ENCODE measurements at places on chromosomes 1 and 21. TPM values are rescaled to one million over a fixed set of nuclear protein-coding genes. Genes with fewer than 3 reads are reported as not detected.
A peak's percentile ranks its signal among the peaks of the same experiment; 100 is the strongest.

GRCh38 chr1:174052621-174053020 is 30.5 kb upstream of the RC3H1 start:
- no peak for ATAC-seq

DNA sequence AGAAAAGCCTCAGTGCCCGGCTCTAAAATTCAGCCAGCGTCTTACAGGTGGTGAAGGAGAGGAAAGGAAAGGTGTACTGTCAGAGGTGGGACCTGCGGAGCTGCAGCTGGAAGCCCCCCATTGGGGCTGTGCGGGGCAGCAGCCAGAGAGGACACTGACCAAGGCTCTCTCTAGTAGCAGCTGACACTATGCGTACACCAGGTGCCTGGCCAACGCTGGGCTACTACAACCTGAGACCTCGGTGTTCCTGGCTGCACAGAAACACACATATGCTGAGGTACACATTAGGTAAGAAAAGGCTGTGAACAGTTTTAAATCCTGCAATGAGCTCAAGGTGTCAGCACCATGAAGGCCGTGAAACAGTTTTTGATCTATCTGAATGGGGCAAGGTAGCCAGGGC is 55.5 kb upstream of the EDN2 start:
- no peak for ATAC-seq

Gene OR2T33
- total RNA-seq = 0.64 TPM

Gene FCRL6
- not detected for total RNA-seq

DNA sequence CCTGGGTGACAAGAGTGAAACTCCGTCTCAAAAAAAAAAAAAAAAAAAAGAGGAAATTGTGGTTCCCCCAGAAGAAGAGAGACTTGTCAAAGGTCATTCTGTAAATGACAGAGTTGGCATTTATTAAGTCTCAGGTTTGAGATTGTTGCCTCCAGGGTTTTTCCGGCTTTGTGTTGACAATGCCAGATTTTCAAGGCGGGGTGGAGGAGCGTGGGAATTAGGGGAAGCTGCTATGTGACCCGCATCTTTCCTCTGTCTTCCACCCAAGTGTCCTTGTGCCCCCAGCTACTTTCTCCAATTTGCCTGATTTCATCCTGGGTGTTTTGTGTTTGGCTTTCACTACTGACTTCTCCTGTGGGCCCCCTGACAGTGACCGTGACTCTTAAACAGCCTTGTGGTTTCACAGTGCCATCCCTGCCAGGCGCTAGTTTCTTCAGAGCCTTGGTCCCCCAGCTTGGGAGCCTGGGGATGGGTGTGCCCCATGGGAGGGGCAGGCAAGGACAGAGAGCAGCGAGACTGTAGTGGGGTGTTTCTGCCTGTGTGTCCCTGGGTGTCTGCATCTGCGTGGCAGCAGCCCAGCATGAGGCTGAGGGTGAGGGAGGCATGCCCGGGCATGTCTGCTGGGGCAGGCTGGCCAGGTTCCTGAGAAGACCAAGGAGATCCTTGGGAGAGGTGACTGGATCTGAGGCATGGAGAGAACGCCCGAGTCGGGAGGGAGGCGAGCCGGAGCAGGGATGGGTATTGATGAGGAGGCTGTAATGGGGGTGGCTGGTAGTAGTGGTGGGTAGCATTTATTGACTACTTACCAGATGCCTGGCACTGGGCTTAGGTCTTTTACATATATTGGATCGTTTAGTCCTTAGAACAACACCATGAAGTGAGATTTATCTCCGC is 46.3 kb downstream of the IER5 start:
- peak; percentile 85 for ATAC-seq

GRCh38 chr1:95572962-95573361 is 339.0 kb downstream of the RWDD3 start:
- ATAC-seq = no peak

- ATAC-seq = no peak
Observed at GRCh38 chr1:66523562-66523961, 10.4 kb upstream of the SGIP1 start.

DNA sequence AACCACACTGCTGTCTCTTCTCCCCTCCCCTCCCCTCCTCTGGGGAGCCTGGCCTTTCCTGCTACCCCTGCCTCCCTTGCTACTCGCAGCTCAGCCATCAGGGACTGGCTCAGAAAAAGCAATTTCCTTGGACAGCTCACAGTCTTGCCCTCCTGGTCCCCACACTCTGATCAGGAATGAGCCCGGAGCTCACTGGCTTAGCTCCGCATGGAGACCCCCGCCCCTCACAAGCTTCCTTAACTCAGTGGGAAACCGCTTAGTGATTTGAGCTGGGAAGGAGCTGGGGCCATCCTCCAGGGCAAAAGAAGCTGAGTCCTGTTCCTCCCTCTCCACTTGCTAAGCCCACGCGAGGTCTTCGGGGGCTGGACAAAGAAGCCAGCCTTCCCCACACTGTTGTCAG is 70.3 kb upstream of the ACTL8 start:
- ATAC-seq = peak; percentile 34

- no peak for ATAC-seq
Observed at GRCh38 chr21:28696844-28697410, 295.8 kb downstream of the LTN1 start.

Gene FAM43B
- 3.1 TPM for total RNA-seq

Gene TMEM82
- not detected for total RNA-seq

DNA sequence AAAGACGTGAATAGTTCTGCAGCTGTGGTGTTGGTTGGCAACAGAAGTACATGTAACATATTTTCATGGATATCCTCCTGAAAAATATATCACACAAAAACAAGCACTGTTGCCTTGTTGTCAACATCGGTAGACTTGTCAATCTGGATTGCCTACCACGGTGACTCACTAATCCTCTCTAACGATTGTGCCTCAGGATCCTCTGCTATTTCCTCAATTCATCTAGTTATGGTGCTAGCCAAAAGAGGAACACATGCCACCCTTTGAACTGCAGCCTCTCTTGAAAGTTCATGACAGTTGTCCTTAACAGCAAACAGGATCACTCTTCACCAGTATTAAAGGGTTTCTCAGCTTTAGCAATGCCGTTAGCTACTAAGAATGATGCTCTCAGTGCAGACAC is 25.7 kb downstream of the RASAL2 start:
- ATAC-seq = no peak

- no peak for ATAC-seq
Observed at GRCh38 chr1:17423781-17424245, 15.7 kb downstream of the RCC2 start.

GRCh38 chr1:25593861-25594260 is 22.7 kb upstream of the MAN1C1 start:
- no peak for ATAC-seq

DNA sequence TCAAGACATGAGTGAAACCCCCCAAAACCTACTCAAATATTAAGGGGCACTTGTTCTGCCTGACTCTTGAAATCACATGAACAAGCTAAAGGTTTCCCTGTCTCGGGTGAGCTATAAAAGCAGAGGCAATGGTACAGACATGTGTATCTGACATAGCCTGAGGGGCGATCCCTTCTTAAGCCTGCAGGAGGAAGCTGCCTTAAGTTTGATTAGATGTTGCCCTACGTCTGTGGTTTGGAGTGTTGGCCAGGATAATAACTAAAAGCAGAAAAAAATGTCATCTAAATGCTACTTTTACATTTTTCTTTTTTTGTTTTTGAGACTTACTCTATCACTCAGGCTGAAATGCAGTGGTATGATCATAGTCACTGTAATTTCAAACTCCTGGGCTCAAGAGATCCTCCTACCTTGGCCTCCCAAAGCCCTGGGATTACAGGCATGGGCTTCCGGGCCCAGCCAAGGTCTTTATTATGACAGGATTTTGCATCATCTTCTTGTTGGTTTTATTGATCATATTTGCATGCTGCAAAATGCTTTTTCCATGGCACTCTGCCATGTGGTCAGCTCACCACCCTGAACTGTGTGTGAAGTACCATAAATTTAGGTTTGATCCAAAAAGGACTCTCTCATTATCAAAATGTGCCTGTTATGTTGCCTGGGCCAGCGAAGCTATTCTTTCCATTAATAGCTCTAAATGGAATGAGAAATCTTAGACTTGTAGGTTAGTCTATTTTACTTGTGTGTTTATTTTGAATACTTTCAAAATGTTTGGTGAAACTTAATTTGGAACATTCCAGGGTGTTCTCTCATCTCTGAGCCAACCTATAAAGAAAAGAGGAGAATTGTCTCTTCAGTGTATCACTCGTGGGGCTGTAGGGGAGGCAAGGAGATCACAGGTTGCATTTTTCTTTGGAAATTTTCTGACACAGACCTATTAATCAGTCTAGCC is 15.0 kb upstream of the HMGN1 start:
- no peak for ATAC-seq

GRCh38 chr1:231419147-231419546 is 2.9 kb downstream of the EGLN1 start:
- ATAC-seq = no peak

DNA sequence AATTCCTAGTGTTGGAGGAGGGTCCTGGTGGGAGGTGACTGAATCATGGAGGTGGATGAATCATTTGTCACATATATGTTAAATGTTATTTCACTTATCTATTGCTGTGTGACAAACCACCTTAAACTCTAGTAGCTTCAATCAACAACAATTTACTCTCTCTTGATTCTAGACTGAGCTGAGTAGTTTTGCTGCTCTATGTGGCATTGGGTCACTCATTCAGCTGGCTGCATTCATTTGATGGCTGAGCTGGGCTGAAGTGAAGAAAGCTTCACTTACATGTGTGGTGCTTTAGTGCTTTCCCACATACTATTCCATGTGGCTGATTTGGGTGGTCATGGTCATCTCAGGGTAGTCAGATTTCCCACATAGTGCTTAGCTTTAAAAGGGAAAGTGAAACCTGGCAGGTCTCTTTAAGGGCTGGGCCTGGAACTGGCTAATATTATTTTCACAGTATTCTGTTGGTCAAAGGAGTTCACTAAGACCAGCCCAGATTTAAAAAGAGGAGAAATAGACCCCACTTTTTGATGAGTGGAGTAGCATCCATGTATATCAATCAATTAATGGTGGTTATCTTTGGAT is 10.5 kb downstream of the DNAH14 start:
- ATAC-seq = no peak

Gene SPRR2G
- 1.0 TPM for total RNA-seq

GRCh38 chr1:198165927-198166647 is 9.3 kb downstream of the NEK7 start:
- no peak for ATAC-seq

- ATAC-seq = no peak
Observed at GRCh38 chr1:85581802-85582686, 1.5 kb downstream of the CCN1 start.

- no peak for ATAC-seq
Observed at GRCh38 chr21:39796466-39796865, 51.5 kb downstream of the IGSF5 start.

DNA sequence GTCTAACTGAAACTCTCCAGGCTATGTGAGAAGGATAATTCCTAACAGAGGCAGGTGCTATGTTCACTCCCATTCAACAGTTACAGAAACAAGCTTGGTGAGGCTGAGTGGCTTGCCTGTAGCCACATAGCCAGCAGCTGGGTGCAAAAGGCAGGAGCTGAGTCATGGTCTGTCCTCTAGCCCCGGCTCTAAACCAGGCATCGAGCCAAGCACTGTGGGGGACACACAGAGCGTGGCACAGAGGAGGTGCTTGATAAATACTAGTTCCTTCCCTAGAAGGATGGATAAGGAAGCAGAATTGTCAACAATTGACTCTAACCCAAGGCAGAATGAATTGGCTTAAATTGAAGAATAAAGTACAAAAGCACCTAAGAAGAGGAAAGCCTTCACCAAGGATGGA is 10.4 kb upstream of the KCNA2 start:
- ATAC-seq = no peak

GRCh38 chr1:100811808-100812207 is 82.8 kb downstream of the EXTL2 start:
- ATAC-seq = no peak

Gene EDN2
- total RNA-seq = 0.41 TPM

DNA sequence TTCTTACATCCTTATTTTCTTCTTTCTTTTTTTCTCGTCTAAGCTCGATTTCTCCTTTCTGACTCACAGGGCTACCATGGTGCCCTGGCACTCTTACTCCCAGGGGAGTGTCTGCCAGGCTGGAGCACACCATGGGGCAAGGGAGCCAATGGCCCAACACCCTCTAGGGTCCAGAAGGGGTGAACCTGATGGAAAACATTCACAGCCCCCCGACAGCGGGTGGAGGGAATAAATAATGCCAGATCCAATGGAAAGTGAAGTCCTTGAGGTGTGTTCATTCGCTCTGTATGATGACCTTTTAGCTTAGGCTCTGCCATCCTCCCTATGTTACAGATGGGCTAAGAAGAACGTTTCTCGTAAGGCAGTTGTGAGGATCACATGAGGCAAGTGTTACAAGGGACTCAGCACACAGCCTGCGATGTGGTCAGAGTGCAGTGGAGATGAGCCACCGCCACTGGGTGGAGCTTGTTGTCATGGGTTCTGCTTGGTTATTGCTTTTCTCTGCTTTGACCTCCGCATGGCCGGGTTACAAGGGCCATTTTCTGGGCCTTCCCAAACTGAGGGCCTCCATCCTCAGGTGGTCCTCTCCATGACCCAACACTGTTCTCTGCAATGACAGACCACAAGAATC is 3.5 kb upstream of the FCMR start:
- ATAC-seq = no peak

Gene PRDM16
- total RNA-seq = 0.43 TPM

- ATAC-seq = no peak
Observed at GRCh38 chr1:215780139-215780538, 213.0 kb downstream of the KCTD3 start.

- ATAC-seq = no peak
Observed at GRCh38 chr1:17765444-17766411, 10.6 kb downstream of the ACTL8 start.

DNA sequence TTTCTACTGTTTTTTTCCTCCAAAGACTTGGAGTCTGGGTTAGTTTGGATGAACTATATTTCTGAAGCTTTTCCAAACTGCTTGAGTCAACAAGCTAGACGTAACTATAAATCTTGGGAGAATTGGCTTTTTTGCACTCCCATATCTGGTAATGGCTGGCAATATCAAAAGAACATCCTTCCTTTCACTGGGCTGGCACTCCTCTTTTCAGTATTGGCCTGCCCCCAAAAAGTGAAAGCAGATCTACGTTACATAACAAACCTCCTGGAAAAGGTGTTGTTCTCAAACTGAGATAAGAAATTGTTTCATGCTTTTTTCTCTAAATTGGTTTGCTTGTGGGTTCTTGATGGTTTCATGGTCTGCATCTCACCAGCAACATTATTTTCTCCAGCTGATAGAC is 499.3 kb downstream of the NEGR1 start:
- no peak for ATAC-seq

Gene TMPRSS3
- 0.49 TPM for total RNA-seq

Data from motor neuron (in vitro differentiated cells).